Left renal pelvis (tissue), 4 donors: ENCODE measurements at places on chromosomes 12 and 14.
A peak's percentile ranks its signal among the peaks of the same experiment; 100 is the strongest.

DNA sequence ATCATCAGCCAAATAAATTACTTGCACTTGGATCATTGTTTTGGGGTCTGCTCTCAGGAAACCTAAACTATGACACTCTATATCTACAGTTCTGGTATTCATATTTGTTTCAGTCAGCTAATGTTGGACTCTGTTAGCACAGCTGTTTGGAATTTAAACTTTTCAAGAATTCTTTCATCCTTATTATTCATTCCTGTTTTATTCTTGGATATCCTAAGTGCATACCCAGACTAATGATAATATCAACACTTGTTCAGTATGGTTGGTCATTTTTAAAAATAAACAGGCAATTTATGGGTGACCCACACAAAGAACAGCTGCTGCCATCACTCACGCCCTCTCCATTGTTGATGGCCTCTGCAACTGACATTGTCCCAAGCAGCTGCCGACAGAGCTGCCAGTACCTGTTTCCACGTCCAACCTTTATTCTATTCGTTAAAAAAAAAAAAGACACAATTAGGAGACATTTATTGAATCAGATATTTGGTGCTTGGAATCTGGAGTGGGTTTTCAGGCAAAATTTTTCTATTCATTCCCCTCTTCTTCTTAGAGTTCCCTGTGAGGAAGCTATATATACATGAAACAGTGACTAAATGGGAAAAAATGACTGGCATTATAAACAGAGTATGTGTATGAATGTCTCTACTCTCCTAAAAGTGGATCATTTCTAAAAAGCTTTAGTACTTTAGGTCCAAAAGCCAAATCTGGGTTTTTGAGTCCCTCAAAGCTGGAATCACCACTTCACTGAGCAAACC is 252.1 kb upstream of the NAV3 start:
- no peak for DNase-seq

GRCh38 chr12:27119797-27120196 is 37.4 kb upstream of the C12orf71 start:
- no peak for DNase-seq

- DNase-seq = no peak
Observed at GRCh38 chr12:57063991-57064685, 14.2 kb upstream of the MYO1A start.

GRCh38 chr12:52828591-52829021 is 5.5 kb downstream of the KRT79 start:
- DNase-seq = no peak

GRCh38 chr12:100348657-100349454 is 8.0 kb upstream of the SLC17A8 start:
- DNase-seq = peak; percentile 11

DNA sequence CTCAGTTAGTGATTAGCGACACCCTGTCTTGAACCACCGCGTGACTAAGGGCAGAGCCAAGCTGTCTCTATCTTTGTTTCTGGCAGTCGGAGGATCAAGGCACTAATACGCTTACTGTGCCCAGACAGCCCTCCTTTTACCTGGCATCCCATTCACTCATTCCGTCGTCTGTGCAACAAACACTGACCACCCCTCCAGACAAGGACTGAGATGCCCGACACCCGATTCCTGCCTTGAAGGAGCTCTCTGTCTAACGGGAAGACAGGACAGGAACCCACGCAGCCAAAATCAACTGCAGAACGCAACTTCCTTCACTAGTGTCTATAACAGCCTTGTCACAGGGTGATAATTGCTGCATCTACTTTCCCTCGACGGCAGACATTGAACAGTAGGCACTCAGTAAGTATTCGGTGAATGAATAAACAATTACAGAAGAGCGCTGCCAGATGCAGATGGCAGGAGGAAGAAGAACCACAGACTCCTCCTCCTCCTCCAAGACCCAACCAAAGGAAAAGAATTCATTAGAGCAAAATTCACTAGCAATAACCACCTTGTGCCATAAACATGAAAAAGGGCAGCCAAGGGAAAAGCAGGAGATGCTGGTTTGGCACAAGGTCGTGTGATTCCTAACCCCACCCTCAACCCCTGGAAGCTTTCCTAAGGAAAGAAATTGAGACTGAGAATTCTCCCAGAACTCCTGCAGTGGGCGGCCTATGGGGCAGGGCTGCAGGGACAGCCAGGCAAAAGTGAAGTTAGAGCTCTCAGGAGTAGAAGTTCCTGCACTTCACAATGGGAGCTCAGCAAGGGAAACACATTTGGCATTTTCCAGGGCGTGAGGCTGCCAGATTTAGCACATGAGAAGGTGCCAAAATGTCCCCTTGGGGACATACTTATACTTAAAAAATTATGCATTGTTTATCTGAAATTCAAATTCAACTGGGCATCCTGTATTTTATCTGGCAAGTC is 186.6 kb upstream of the DIO3 start:
- DNase-seq = no peak
